ENCODE measurements at places on chromosomes 1 and 21. TPM values are rescaled to one million over a fixed set of nuclear protein-coding genes. Genes with fewer than 3 reads are reported as not detected.

The IL20 gene
- not detected for total RNA-seq

The COL24A1 gene
- not detected for total RNA-seq

The NUP210L gene
- not detected for total RNA-seq

The CFHR1 gene
- total RNA-seq: not detected

DNA sequence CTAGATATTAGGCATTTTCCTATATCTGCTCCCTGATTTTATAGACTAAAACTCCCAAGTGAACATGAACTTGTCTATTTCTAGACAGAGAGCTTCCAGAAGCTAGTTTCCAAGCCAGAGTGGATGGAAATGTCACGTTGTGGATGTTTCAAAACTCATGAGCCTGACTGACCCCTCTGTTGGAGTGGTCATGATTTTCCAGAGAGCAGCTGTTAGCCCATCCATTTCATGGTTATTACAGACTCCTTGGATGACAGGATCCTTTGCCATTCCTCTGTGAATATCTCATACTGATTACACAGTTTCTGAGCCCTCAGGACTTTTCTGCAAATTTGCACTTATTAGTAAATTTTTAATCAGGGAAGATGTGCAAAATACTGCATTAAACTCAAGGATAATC is 76.8 kb upstream of the ATF3 start:
- H3K27me3 ChIP-seq: no peaks in the 10 kb centered on the region
- H3K27ac ChIP-seq: no peak overlapping the region
- H3K4me3 ChIP-seq: no peak overlapping the region

GRCh38 chr1:81797701-81798100 is 3.0 kb upstream of the ADGRL2 start:
- no peaks in the 10 kb centered on the region for H3K36me3 ChIP-seq
- no peaks in the 10 kb centered on the region for H3K27me3 ChIP-seq
- peaks cover 29% of the 10 kb centered on the region for H3K4me1 ChIP-seq
- no peak overlapping the region for H3K4me3 ChIP-seq
- H3K27ac ChIP-seq: no peak overlapping the region

GRCh38 chr1:4603295-4604110 is 50.9 kb upstream of the AJAP1 start:
- no peaks in the 10 kb centered on the region for H3K27me3 ChIP-seq
- no peak overlapping the region for H3K4me3 ChIP-seq
- no peaks in the 10 kb centered on the region for H3K36me3 ChIP-seq
- peaks cover 24% of the 10 kb centered on the region for H3K4me1 ChIP-seq
- H3K27ac ChIP-seq: no peak overlapping the region

- no peak overlapping the region for H3K27ac ChIP-seq
- no peak overlapping the region for H3K4me3 ChIP-seq
- H3K36me3 ChIP-seq: peaks cover 9% of the 10 kb centered on the region
- H3K4me1 ChIP-seq: no peaks in the 10 kb centered on the region
- DNase-seq: peak; percentile 71
These were observed 12.4 kb downstream of the ARPC5 start for GRCh38 chr1:183622884-183623785.

GRCh38 chr1:22414244-22414751 is 37.4 kb upstream of the ZBTB40 start:
- no peak overlapping the region for H3K27ac ChIP-seq
- H3K27me3 ChIP-seq: peaks cover under 1% of the 10 kb centered on the region
- H3K36me3 ChIP-seq: no peaks in the 10 kb centered on the region
- H3K4me1 ChIP-seq: no peaks in the 10 kb centered on the region

GRCh38 chr1:218314316-218314715 is 29.2 kb downstream of the RRP15 start:
- H3K4me1 ChIP-seq: peaks cover 20% of the 10 kb centered on the region
- H3K4me3 ChIP-seq: no peak overlapping the region
- peaks cover 12% of the 10 kb centered on the region for H3K36me3 ChIP-seq
- no peak for DNase-seq

DNA sequence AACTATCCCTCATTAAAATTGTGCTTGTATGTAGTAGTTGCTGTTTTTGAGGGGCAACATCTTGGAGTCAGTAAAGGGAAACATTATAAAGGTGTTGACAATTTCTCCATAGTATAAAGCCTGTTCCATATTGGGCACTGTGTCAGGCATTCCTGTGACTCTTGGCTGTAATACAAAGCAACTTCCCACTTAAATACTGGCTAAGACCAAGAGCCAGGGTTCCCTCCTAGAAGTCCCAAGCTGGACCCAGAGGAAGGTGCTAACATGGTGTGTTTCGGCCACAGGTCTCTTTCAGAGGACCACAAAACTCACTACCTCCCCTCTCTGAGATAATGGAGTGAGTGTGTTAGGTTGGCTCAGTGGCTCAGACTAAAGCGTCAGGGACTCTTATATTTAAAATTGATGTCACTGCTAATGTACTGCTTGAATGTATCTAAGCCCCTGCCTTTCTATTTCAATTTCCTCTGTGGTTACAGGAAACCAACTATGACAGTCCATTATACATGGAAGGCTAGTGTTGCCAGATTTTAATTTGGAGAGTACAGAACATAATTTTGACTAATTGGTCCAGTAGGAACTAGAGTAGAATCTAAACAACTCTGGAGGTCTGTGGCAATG is 74.7 kb upstream of the RGL1 start:
- H3K27me3 ChIP-seq: no peaks in the 10 kb centered on the region
- no peaks in the 10 kb centered on the region for H3K36me3 ChIP-seq
- H3K27ac ChIP-seq: no peak overlapping the region
- no peak overlapping the region for H3K4me3 ChIP-seq

GRCh38 chr1:35640380-35641232 is 720 bp downstream of the PSMB2 start:
- H3K4me1 ChIP-seq: peaks cover 6% of the 10 kb centered on the region
- H3K27ac ChIP-seq: peak overlapping the region; percentile 73
- peaks cover 20% of the 10 kb centered on the region for H3K27me3 ChIP-seq
- no peaks in the 10 kb centered on the region for H3K36me3 ChIP-seq
- no peak for DNase-seq

- H3K4me3 ChIP-seq: no peak overlapping the region
- DNase-seq: no peak
- no peaks in the 10 kb centered on the region for H3K4me1 ChIP-seq
- no peaks in the 10 kb centered on the region for H3K36me3 ChIP-seq
- H3K27me3 ChIP-seq: no peaks in the 10 kb centered on the region
- no peak overlapping the region for H3K27ac ChIP-seq
These were observed 125.0 kb downstream of the AKT3 start for GRCh38 chr1:243725075-243725474.

- no peaks in the 10 kb centered on the region for H3K4me1 ChIP-seq
- H3K36me3 ChIP-seq: no peaks in the 10 kb centered on the region
- no peak for DNase-seq
These were observed 16.4 kb downstream of the TP73 start for GRCh38 chr1:3668585-3669300.

DNA sequence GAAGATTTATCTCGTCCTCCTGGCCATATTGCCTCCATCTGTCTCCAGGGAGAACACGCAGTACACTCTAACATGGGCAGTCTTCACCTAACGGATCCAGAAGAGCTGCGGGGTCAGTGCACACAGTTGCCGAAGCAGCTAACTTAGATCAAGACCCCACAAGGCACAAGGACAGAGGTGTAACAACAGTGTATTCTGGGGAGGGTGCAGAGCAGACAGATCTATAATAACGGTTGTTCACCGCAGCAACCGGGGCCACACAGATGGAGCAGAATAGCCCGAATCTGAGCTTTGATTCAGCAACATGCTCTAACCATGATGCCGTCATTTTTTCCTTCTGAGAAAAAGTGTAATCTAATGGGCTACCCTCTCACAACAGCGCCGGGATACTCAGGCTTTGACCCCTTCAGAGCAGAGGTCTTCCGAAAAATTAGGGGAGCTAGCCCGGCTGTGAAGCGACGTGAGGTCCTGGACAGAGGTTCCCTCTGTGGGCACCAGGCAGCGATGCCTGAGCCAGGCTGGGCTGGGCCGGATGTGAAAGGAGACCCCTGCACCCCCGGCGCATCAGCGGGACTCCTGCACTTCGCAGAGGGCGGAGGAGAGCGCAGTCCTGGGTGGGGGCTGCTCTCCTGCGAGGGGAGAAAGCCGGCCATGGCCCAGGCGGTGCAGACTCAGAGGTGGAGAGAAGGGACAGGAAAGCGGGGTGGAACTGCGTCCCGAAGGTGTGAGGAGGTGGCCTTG is 57.5 kb downstream of the BCL9 start:
- no peaks in the 10 kb centered on the region for H3K27me3 ChIP-seq
- no peaks in the 10 kb centered on the region for H3K36me3 ChIP-seq
- peak overlapping the region; percentile 76 for H3K27ac ChIP-seq
- H3K4me3 ChIP-seq: peak overlapping the region; percentile 83
- DNase-seq: peak; percentile 78

DNA sequence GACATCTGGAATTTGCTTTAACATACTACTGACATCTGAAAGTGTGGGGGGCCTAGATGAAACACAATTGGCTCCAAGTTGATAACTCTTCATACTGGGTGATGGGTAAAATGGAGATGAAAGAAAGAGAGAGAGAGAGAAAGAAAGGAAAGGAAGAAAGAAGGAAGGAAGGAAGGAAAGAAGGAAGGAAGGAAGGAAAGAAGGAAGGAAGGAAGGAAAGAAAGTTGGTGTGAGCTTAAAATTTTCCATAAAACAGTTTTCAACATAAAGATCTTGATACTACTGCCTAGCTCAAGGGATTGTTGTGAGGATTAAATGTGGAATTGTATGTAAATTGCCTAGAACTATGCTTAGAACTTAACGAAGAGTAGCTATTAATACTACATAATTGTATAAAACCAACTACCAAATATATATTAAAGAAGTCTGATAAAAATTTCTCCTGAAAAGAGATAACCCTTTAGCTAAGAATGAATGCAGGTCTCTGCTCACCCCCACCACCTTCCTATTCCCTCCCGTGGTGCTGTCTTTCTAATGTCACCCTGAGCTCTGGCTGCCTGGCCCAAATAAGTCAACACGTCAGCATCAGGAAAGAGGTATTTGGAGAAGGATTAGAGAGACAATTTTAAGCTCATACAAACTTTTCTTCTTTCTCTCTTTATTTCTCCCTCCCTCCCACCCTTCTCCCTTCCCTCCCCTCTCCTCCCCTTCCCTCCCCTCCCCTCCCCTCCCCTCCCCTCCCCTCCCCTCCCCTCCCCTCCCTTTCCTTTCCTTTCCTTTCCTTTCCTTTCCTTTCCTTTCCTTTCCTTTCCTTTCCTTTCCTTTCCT is 89.3 kb upstream of the SGIP1 start:
- no peaks in the 10 kb centered on the region for H3K36me3 ChIP-seq
- no peak for DNase-seq
- no peak overlapping the region for H3K4me3 ChIP-seq
- no peaks in the 10 kb centered on the region for H3K27me3 ChIP-seq
- no peak overlapping the region for H3K27ac ChIP-seq

- H3K4me1 ChIP-seq: no peaks in the 10 kb centered on the region
- no peak overlapping the region for H3K27ac ChIP-seq
- H3K27me3 ChIP-seq: no peaks in the 10 kb centered on the region
These were observed 7.6 kb downstream of the DENND2D start for GRCh38 chr1:111192658-111193519.
